ENCODE measurements at places on chromosomes 16 and 17.

GRCh38 chr16:25106567-25107465, 4.7 kb upstream of the LCMT1 start:
- peak; percentile 94 for DNase-seq

GRCh38 chr17:17851103-17852002, 14.6 kb upstream of the SREBF1 start:
- no peak for DNase-seq

- DNase-seq: no peak
Observed at GRCh38 chr17:7873051-7873450, 15.2 kb downstream of the CYB5D1 start.

DNA sequence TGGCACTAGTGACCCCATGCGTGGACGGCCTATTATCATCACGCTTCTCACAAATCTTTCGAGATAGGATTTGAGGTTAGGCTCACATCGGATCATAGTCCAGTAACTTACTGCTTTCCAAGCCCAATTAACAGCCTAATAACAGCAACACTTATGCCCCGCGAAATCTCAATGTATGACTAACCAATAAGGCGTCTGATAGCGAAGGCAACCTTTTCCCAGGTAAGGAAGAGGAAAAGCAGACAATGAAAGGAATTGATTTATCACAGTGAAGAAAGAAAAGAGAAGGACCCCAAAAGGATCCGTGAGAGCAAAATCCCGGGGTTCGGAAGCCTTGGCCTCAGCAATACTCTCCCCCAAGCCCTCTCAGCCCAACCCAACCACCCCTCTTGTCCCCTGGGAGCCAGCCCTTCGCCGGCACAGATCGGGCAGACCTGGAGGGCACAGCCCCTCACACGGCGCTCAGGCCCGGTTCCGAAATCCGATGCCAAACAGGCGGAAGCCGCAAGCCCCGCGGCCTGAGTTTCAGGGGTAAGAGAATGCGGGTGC, 534 bp downstream of the GPATCH8 start:
- peak; percentile 27 for DNase-seq

- no peak for DNase-seq
Observed at GRCh38 chr17:7992924-7993323, 9.5 kb upstream of the GUCY2D start.

GRCh38 chr17:2259769-2260536, 43.6 kb downstream of the SMG6 start:
- DNase-seq: peak; percentile 56

GRCh38 chr17:57114085-57114673, 29.1 kb downstream of the AKAP1 start:
- DNase-seq: peak; percentile 64

GRCh38 chr16:19177111-19177739, 9.2 kb downstream of the SYT17 start:
- DNase-seq: no peak

DNA sequence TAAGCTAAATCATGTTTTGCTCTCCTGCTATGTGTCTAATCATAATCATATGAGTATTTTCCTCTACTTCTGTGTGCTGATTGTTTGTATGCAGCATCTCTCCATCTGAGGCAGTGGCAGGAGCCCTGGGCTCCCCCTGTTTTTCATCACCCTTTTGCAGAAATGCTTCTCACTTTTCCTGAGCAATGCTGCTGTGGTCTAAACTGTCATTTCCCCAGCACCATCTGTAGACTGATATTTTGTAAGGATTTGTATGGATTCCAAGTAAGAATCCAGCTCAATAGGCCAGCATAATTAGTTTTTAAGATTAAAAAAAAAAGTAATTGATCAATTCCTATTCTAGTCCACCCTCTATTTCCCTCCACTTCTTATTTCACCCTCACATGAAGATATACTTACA, 257.0 kb upstream of the CPHXL start:
- no peak for DNase-seq

- no peak for DNase-seq
Observed at GRCh38 chr16:57126411-57126810, 34.0 kb downstream of the CPNE2 start.

DNA sequence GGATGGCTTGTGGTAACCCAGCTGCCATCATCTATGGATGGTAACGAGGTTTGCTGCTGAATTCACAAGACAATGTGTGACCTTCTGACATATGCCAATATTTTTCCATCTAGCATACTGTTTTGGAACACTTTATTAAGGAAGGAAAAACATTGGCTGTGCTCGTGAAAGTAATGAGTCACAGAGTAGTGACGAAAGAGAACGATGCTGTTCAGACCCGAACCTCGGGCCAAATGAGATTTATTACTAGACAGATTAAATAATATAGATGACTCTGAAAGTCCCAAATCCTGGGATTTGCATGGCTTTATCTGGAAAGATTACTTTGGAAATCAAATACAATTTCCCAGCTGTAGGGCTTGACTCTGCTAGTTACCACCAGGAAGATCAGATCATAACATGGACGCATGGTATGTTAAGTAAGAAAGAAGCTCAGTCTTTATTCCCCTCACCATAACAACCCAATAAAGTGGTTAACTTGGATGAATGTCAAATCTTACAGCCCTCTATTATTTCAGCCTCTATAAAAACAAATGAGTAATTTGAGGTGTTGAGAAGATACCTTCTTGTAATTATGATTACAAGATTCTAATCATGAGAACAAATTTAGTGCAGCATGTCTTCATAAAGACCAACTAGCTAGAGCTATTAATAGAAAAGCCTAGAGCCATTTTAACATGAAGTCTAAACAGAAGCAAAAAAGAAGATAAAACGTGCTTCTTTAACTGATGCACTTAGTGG, 32.6 kb downstream of the ERN1 start:
- DNase-seq: no peak

DNA sequence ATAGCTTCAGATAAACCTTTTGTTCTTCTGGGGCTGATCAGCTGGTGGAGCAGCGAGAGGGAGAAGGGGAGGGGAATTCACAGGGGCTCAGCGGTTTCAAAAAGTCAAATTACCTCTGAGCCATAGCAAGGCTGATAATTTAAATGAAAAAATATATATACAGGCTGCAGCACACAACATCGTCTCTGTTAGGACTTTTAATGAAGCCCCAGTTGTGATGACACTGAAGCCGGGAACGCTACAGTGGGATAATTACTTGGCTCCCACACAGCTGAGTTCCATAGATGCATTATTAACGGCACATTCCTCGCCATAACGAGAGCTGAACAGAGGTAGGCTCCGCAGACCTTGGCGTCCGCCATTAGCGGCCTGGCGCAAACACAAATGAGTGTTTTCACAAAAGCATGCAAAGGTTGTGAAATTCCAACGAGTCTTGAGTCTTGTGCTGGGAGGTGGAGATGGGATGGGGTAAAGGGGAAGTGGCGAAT, 216.0 kb downstream of the C16orf78 start:
- DNase-seq: no peak

DNA sequence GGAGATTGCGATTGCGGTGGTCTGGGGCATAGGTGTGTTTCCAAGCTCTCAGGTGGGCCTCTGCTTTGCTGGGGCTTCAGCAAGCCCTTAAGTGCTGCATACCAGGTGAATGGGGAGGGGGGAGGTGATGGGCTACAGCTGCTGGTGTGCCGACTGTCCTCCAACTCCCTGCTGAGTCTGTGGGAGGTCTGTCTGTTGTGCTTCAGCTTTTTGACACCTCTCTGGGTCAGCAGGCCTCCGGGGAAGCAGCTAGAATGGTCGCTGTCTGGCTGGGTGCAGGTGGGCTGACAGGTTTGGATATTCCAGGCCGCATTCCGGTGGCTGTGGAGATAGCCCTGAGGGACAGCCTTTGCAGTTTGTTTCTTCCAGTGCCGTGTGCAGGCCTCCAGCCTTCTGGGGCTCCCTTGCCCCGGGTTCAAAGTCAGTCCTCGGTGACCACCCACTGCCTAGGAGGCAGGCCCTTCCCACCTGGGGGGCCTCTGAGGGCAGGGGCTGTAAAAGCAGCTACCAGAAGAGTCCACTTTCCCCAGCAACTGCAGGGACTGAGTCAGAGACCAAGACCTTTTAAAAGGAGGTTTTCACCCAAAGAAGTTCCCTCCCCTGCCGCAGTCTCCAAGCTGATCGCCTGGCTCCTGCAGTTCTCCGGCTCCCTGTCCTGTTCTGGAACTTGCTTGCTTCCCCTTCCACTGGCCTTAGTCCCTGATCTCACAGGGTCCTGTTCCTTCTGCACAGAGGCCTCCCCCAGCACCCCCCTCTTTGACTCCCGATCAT, 2.0 kb upstream of the TTYH2 start:
- no peak for DNase-seq

- DNase-seq: no peak
Observed at GRCh38 chr17:61455324-61456060, 3.3 kb downstream of the TBX4 start.

DNA sequence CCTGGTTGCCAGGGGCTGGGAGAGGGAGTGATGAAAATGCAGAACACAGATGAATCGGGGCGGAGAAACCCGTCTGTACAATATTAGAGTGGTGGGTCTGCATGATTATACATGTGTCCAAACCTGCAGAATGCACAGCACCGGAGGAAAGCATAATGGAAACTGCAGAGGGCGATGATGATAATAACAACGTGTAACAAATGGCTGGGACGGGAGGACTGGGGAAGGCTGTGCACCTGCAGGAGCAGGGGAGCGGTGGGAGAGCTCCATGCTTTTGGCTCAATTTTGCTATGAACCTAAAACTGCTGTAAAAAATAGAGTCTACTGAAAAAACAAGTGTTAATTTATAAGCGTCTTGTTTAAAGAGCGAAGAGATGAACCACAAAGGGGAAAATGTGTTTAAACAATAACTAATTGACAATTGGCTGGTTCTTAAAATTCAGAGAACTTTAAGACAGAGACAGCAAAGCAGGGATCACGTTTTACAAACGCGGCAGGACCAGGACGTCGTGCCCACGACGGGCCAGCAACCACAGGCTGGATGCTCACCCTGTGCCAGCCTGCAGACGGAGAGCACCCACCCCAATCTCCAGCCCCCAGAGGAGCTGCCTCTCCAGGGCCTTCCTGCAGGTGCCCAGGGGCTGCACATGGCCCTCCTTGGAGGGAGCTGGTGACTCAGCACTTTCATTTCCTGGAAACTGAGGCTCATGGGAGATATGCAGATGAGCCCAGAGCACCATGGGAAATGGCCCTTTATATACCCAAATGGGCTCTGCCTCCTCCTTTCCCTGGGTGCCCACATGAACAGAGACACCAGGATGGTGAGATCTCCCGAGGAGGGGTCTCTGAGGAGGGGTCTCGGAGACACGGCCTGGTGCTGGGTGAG, at the start of gene TEX19:
TSS of gene TEX19 (plus strand) at position 783 of the 886 bp plus-strand sequence. CDS start 2,904 bp downstream, outside the sequence.
- no peak for DNase-seq

GRCh38 chr16:54538276-54538675, 251.7 kb upstream of the IRX3 start:
- no peak for DNase-seq

DNA sequence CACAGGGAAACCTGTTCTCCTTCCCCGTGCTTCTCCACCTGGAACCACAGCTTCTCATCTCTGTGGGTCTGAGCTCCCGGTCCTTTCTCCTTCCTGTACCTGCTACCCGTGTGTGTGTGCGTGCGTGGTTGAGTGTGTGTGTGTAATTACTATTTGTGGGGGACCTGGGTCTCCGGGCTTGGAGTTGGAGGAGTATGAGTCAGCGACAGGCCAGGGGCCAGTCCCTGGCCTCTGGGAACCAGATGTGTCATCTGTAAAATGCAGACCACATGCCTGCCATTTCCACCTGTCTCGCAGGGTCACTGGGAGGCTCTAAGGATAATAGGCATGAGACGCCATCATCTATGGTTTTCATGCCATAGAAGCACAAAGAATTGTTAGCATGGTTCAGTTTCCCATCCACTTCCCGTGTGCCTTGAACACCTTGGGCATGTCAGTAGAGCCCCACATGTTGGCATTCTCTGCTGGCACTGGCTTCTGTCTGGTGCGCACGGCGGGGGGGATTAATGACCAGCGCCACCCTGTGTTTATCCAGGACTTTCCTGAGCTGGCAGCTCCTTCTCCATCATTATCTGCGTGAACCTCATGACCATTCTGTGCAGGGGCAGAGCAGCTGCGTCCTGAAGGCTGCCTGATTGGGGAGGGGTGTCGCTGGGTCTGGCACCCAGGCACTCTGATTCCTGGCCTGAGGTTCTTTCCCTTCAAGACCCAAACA, 1.5 kb downstream of the ZNF205 start:
- no peak for DNase-seq

DNA sequence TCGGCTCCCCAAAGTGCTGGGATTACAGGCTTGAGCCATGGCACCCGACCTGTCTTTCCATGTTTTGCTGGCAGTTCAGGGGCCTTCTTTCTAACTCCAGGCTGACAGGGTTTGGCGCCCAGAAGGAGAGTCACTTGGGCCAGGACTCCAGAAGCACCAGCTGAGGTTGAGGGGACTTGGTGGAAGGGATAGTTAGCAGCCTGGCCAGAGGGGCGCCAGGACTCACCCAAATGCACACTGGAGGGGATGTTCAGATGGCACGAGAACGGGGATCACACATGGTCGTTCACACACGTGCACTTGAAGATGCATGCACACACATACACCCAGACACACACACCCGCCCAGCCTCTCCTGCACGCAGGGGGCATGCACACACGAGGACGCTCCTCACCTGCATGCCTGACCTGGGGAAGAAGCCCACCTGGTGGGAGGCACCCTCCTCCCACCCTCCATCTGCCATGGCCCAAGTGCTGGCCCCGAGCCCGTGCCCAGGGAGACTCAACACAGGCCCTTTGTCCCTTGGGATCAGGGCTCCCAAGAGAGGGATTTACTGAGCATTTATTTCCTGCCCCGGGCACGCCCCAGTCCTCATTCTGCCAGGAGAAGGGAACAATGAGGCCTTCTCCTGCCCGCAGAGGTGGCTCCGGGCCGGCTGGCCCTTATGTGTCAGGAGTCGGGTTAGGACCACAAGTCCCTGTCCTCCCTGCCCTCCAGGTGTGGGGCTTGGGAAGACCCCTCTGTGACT, 2.3 kb upstream of the PRSS21 start:
- DNase-seq: no peak

GRCh38 chr17:15649861-15650421, 30.4 kb upstream of the FBXW10B start:
- DNase-seq: peak; percentile 20

GRCh38 chr17:77966476-77966875, 8.0 kb downstream of the TNRC6C start:
- no peak for DNase-seq

DNA sequence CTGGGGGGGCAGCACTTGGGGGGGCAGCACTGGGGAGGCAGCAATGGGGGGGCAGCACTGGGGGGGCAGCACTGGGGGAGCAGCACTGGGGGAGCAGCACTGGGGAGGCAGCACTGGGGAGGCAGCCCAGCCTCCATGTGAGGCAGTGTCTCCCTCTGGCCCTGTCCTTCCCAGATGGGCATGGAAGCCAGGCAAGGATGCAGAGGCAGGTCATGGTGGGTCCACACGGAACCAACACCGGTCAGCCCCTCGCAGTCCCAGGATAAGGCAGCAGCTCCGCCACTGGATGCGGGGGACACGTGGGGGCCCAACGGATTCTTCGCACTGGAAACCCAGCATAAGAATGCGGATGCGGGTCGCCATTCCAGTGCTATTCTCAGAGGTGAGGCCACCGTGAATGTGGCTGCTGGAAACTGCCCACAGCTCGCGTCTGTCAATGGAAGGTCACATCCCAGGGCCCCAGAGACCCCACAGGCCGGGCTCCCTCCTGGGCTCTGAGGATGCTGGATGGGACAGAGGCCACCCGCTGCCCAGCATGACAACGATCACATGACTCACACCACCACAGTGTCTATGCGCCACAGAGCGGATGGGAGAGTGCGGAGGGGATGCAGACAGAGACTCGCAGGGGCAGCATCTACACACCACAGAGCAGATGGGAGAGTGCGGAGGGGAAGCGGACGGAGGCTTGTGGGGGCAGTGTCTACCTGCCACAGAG, 59.0 kb downstream of the LMF1 start:
- no peak for DNase-seq

GRCh38 chr17:31250229-31250628, 46.8 kb downstream of the OMG start:
- no peak for DNase-seq

Measured in AG08396 (cell line).